ENCODE measurements at places on chromosomes 11 and 22.
A peak's percentile ranks its signal among the peaks of the same experiment; 100 is the strongest.

DNA sequence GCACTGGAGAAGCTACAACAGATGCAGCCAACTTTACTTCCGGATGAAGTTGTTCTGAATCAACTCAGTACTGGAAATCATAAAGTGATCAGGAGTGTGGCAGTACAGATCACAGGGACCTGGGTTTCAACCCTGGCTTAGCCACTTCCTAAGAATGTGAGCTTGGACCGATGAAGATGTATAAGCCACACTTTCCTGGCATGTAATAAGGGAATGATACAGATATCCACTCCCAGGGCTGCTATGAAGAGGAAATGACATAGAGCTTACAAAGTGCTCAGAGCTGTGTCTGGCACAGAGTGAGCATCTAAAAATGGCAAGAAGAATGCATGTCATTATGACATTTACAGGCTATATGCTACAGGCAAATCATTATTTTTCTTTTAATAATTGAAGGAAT lies 378.7 kb downstream of the NTM start:
- DNase-seq = no peak

DNA sequence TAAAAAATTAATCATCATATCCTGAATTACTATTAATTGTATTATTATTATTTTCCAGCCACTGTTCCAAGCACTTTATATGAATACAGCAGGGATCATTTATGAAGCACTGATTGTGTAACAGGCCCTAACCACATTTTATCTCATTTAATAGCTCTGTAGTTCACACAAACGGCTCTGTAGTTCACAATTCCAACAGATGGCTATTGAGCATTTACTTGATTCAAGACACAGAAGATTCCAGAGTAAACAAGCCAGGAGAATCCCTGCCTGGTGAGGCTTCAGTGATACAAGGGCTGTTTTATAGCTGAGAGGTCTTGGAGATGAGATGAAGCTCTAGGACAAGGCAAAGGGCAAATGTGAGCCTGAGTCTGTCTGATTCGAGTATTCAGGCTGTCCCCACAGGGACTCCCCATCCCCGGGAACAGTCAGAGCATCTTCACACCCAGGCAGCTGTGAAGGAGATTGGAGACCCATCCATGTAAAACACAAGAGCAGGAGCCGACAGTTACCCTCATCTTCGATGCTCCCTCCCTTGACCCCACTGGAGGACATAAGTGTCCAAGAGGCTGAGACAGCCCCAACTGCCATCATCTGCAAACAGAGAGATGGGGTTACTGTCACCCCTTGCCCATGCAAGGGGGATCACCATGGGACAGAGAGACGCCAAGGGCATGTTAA lies 222.5 kb downstream of the MN1 start:
- no peak for DNase-seq

GRCh38 chr22:35510481-35510934 lies 30.1 kb upstream of the RASD2 start:
- DNase-seq = no peak

- DNase-seq = no peak
Observed at GRCh38 chr11:47378010-47378835, at the start of gene SPI1. Gene SPI1, minus strand, starts transcription at chr11:47378547. Its CDS starts 194 bp downstream, at chr11:47378353.

DNA sequence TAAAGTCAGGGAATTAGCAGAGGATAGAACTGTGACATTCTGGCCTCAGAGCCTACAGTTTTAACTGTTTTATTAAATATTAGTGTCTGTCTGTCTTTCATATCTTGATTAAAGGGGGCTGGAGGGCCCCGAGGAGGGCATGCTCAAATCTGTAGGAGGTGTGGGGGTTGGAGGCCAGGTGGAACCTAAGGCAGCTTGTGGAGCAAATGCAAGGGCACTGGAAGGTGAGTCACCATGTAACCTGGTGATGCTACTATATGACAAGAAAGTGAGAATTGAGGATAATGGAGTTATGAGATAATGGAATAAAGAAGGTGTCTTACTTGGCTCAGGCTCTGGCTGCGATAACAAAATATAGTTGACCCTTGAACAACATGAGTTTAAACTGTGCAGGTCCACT lies 27.3 kb upstream of the TMEM86A start:
- no peak for DNase-seq

DNA sequence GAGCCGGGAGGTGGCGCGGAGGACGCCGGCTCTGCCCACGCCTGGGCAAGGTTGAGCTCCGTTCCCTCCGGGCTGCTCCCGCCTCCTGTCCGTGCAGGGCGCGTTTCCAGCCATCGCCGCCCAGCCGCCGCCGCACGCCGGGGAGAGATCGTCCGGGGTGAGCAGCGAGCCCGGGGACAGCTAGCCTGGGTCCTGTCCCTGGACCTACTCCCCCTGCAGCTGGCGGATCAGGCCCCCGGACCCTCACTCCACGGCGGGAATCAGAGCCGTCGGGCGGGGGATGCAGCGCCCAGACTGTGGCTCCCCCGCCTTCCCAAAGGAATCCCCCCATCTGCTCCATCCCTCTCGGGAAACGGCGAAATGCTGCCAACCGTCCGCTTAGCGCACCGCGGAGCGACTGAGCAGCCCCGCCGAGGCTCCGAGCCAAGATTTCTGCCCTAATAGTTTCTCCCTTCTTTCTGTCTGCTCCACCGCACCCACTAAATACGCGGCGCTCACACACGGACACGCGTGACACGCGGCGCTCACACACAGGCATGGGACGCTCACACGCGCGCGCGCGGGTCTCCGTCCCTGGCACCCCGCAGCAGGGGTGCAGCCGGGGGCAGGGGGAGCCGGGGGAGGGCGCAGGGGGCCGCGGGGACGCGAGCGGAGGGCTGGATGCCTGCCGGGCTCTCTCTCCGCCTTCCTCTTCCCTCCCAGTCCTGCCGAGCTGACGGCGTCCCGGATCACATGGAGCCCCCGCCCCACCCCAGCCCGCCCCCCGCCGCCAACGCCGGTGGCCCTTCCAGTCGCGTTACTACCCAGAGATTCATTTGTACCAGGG lies at the start of gene KCNJ5:
Gene KCNJ5, plus strand, starts transcription at position 814 of the 826 bp plus-strand sequence. CDS start 19,918 bp downstream, outside the sequence.
- no peak for DNase-seq

GRCh38 chr22:40498420-40499208 lies 128.2 kb downstream of the SGSM3 start:
- no peak for DNase-seq

DNA sequence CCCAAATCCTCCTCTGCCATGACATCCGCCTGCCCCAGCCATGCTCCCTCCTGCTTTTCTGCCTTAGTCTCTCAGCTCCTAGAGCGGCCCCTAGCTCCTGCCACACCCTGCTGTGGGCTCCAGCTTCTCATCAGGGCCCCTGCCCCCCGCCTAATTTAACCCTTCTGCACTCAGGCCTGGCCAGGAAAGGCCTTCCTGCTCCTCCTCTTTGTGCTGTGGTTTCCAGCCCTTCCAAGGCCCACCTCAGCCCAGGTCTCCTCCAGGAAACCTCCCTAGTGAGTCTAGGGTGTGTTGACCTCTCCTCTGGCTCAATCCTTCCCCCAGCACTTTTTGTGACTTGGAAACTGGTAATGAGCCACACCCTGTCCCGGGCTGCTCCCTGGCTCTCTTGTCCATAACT lies 11.3 kb downstream of the PTPN5 start:
- no peak for DNase-seq

DNA sequence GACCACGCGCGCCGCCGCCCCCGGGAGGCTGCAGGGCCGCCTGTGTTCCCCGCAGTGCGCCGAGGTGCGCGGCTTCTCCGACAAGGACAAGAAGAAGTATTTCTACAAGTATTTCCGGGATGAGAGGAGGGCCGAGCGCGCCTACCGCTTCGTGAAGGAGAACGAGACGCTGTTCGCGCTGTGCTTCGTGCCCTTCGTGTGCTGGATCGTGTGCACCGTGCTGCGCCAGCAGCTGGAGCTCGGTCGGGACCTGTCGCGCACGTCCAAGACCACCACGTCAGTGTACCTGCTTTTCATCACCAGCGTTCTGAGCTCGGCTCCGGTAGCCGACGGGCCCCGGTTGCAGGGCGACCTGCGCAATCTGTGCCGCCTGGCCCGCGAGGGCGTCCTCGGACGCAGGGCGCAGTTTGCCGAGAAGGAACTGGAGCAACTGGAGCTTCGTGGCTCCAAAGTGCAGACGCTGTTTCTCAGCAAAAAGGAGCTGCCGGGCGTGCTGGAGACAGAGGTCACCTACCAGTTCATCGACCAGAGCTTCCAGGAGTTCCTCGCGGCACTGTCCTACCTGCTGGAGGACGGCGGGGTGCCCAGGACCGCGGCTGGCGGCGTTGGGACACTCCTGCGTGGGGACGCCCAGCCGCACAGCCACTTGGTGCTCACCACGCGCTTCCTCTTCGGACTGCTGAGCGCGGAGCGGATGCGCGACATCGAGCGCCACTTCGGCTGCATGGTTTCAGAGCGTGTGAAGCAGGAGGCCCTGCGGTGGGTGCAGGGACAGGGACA lies 2.7 kb downstream of the NLRP6 start:
- DNase-seq = peak; percentile 59

GRCh38 chr22:47623066-47623762 lies 860.8 kb downstream of the TBC1D22A start:
- DNase-seq = no peak

DNA sequence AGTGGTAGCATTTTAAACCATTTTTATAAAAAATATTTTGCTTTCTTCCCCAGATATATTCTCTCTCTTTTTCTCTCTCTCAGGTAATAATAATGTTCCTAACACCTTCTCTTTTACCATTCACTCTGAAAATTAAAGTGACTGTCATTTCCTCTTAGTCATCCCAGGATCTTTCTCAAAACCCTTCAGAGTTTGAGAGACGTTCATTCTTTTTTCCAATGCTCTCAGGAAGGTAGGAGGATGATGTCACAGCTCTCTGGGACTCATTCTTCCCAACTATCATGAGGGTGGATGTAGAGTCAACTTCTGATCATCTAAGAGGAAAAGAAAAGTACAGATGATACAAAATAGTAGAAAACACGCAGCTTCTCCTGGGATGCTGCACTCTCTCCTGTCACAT lies 60.2 kb upstream of the CRTAM start:
- DNase-seq = no peak

DNA sequence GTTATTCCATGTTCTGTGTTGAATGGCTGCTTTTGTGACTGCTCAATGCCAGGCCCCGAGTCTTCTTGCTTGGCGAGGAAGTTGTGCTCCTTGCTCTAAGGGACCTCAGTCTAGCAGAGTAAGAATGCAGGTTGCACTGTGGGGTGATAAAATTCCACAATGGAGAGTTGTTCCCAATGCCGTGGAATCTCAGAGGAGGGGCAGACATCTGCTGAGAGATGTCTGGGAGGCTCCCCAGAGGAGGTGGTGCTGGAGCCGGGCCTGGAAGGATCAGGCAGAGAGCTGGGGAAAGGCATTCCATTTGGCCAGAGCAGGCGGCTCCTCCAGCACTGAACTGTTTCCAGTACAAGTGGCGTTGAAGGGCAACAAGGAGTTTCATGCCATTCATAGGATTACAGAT lies 55.2 kb downstream of the ST3GAL4 start:
- no peak for DNase-seq

DNA sequence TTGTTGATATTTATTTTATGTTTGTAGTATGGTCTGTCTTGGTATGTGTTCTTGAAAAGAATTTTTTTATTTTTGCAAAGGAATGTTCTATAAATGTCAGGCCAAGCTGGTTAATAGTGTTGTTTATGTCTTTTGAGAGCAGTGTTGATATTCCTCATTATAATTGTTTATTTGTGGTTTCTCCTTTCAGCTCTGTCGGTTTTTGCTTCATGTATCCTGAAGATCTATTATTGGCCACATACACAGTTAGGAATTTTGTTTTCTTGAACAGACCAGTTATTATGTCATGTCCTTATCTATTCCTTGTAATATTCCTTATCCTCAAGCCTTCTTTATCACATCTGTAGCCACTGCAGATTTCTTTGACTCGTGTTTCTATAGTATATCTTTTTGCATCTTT lies 56.5 kb downstream of the PDHX start:
- no peak for DNase-seq

DNA sequence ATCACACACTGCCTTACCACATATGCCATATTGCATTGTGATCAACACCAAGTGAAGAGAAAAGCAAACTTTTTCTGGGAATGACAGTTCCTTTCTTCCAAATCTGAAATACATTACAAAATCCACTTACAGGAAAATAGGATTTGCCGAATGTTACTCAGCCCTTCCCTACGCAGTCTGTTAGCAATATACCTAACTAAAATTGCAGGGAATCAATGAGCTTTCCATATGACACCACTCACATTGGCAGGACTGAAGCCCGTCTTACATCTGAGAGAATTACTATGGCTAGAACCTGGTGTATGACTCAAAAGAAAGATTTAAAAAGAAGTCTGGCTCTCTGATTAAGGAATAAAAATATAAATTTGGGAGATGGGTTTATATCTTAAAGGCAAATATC lies 136.0 kb downstream of the LRRC4C start:
- DNase-seq = no peak

- no peak for DNase-seq
Observed at GRCh38 chr11:114890038-114890437, 211.7 kb downstream of the NXPE2 start.

GRCh38 chr11:65141896-65142494 lies 7.7 kb upstream of the SYVN1 start:
- no peak for DNase-seq

DNA sequence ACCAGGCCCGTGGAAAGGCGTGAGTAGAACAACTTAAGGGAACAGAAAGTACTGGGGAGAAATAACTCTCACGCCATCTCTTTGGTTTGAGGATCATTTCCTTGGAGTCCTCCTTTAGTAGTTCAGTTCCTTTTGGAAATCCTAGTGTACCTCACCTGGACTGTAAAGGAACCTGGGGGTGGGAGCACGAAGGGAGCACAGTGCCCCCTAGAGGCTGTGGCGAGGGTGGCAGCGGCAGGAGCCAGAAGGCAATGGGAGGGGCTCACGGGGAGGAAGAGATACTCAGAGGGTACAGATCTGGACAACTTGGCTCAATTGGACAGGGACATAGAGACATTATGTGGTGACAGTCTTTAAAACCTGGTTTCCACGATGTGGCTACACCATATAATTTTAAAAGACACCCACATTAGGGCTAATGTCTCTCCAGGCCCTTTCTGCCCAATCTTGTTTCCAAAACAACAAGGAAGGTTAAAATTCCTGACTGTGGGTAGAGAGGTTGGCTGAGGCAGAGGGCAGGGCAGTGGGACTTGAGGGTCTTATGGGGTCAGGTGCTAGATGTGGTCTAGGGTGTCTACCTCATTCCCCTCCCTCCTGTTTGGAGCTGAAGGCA lies 87.0 kb downstream of the CSNK2A3 start:
- peak; percentile 35 for DNase-seq

- DNase-seq = no peak
Observed at GRCh38 chr11:75383246-75383645, 16.1 kb upstream of the RPS3 start.

- DNase-seq = no peak
Observed at GRCh38 chr22:44711690-44712555, 9.9 kb downstream of the PRR5 start.

DNA sequence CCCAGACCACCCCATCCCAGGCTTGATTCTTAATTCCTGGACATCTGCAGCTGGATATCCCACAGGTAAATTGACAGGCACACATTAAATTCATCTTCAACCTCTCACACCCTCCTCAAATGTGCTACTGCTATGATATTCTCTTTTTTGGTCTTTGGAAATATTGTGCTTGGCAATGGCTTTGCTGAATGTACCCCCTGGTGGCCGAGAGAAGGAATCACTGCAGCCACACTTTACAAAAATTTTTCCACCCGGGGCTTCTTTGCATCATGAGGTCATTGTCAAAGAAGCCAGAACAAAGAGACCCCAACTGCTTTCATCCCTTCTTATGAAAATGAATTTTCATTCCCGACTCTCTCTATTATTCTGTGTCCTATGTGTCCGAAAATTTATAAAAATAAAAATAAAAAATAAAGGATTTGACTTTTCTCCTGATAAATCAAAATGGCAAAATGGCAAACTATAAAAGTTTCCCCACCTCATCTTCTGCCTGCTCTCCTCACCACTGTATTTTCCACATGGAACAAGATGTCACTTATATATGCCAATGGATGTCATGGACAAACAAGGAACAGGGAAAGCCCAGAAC lies 15.0 kb upstream of the CYB5R2 start:
- DNase-seq = no peak

- no peak for DNase-seq
Observed at GRCh38 chr22:43004362-43005035, 10.4 kb downstream of the PACSIN2 start.
